ENCODE measurements at places on chromosomes 12 and 14.

- no peak for DNase-seq
Observed at GRCh38 chr12:2631653-2632350, 163.0 kb upstream of the FKBP4 start.

DNA sequence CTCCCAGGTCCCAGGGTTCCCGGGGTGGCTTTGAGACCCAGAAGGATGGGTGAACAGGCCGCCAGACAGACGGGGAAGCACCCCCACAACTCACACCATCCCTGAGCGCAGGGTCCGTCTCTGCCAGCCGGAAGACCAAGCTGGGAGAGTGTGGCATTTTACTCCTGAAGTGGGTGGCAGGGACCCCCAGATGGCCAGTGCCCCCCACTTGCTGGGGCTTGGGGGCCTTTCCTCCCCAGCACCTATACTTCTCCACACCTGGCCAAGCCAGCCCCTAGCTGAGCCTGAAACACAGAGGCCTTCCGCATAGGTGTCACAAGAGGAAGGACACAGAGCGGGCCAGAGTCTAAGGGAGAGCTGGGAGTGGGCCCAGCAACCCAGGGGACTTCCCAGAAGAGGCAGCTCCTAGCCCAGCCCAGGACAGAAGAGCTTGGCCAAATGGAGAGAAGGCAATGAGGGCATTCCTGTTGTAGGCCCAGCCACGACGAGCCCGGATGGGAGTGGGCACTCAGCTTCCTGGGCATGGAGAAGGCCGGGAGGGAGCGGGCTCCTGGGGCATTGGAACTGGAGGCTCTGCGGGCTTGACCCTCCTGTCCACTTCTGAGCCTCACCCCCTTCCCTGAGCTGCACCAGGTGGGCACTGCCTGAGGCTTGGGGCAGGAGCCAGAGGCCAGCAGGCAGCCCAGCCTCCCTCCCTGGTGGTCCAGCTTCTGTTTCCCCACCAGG is 3.3 kb downstream of the AHNAK2 start:
- DNase-seq, result no peak

- DNase-seq, result no peak
Observed at GRCh38 chr14:60655898-60656685, 6.8 kb upstream of the SIX1 start.

GRCh38 chr12:29883525-29883924 is 99.8 kb upstream of the TMTC1 start:
- no peak for DNase-seq
